ENCODE measurements at places on chromosomes 4 and X. TPM values are rescaled to one million over a fixed set of nuclear protein-coding genes. Genes with fewer than 3 reads are reported as not detected.

FAM199X gene
- total RNA-seq = 28.5 TPM

GRCh38 chr4:94595880-94596483 lies 144.2 kb downstream of the PDLIM5 start:
- DNase-seq = peak; percentile 53

GRCh38 chr4:148034813-148035212 lies 302.9 kb downstream of the ARHGAP10 start:
- DNase-seq = no peak

DNA sequence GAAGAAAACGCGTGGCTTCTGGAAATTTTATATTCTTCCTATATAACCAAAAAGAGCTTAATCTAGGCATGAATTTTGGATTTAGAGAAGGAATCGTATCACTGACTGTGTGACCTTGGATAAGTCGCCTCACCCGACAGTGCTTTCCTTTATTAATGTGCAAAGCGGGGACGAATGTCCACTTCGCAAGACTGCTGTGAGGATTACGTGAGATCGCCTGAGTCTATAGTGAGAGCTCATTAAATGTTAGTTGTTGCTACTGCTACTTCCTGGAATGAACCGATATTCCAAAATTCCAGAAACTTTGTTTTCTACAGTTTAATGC lies 448 bp upstream of the TBC1D8B start:
- DNase-seq = peak; percentile 4

- DNase-seq = no peak
These were observed 665.8 kb upstream of the POU3F4 start for GRCh38 chrX:82842286-82842685.

GRCh38 chr4:143023239-143023918 lies 161.3 kb upstream of the USP38 start:
- DNase-seq = no peak

All from PC-9 (cell line).